ENCODE measurements at places on chromosomes 5 and 9.

DNA sequence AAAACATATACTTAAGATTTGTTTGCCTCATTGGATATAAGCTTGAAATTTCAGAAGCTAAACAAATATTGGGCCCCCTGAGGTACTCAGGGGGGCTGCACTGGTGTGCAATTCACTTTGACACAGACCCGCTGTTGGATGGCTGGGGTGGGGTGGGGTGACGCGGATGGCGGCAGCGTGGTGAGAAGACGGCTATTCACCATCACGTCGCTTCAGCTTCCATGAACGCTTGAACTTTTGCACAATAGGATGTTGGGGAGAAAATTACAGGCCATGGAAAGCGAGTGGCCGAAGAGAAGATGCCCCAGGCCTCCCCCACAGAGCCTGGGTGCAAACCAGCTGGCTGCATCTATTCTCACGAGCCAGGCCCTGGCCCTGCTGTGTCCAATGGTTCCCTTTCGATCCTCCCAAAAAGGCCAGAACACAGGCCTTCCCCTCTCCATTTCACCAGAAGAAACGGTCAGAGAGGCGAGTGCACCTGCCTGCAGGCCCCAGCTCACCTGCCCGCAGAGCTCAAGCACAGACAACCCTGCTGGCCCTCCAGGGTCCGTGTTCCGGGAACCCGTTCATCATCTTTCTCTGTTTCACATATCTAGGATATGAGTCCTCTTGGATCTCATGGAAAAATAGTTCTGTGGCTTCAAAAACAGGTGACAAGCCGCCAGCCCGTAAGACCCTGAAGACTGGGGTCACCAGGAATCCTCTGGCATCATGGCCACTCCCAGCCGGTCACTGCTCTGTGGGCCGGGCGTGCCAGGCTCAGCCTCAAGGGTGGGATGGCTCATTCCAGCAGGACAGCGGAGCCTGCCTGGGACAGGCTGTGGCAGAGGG is 46.8 kb upstream of the SARDH start:
- DNase-seq, result no peak

GRCh38 chr5:176151281-176151680 is 86.9 kb upstream of the SIMC1 start:
- no peak for DNase-seq

DNA sequence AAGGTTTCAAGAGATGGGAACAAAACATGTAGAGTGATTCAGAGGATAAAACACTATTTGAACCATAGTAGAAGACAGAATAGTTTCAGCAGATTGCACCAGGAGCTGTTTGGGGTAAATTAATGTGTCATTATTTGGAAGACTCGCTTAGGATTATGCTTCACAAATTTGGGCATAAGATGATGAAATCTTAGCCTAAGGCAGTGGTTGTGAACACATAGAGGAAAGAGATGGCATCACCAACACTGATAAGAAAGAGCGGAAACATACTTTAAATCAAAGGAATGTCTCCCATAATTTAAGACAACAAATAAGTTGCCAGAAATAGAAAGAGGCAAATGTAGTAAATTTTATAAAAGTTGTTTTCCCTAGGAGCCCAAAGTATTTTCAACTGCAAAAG is 66.1 kb upstream of the TBCA start:
- DNase-seq, result no peak

DNA sequence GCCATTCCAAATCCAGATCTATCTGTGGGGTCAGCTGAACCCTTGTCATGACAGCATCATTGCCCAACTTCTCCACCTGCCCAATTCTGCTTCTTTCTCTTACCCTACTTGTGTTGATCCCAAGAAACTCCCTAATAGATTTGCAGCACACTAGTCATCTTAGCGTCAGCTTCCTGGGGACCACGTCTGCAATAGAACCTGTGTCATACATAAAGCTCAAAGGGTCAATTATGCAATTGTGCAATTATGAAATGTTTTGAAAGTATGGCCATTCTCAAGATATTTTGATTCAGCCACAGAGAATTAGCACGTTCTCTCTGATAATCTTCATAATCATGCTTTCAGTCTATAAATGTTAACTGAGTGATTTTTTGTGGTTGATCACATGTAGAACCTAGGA is 87.4 kb upstream of the PAPPA start:
- DNase-seq, result no peak

GRCh38 chr9:86549401-86549811 is 195.2 kb upstream of the TUT7 start:
- DNase-seq, result no peak

- no peak for DNase-seq
Measured at GRCh38 chr5:109324931-109325330, 84.8 kb downstream of the PJA2 start.

DNA sequence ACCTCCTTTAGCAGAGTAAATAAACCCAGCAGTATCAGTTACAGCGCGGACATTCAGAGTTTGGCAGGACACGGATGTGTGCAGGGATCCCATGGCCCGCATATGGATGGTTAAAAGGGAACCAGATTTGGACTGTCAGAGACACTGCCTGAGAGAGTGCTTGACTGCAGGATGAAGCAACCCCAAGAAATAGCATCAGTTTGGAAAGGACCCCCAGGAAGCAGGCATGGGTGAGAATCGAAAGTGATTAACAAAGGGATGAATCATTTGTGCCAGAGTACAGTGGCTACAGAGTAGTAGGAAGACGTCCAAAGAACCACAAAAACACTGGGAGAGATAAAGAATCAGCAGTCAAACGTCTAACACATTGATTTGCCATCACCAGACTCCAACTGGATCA is 5.5 kb downstream of the C7 start:
- no peak for DNase-seq

DNA sequence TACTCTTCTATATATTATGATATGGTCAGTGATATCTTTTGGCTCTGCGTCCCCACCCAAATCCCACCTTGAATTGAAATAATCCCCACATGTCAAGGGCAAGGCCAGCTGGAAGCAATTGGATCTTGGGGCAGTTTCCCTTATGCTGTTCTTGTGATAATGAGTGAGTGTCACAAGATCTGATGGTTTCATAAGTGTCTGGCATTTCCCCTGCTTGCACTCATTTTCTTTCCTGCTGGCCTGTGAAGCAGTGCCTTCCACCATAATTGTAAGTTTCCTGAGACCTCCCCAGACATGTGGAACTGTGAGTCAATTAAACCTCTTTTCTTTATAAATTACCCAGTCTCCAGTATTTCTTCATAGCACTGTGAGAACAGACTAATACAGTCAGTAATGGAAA is 45.0 kb upstream of the TNC start:
- no peak for DNase-seq
